ENCODE measurements at places on chromosomes 12 and 14.
A peak's percentile ranks its signal among the peaks of the same experiment; 100 is the strongest.

DNA sequence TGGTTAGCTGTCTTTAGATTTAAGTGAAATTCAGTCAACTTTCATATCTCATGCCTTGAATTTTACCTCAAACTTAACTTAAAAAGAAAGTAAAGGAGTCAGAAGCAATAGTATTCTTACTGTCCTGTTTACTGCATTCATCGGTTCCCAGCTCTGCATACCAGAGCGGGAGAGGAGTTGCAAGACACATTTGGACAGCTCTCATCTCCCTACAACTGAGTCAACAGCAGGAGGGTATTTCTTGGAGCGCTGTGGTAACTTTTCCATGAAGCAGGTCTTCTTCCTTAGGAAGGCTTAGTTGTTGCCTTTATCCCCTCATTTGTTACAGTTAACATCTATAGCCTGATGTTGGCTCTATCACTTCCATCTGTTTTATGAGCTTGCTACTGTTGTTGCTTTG lies 65.1 kb downstream of the TRMT5 start:
- DNase-seq: no peak

- DNase-seq: no peak
Observed at GRCh38 chr14:81382517-81383225, 17.5 kb downstream of the STON2 start.

- DNase-seq: peak; percentile 90
Observed at GRCh38 chr12:84911271-84912197, 1.1 kb downstream of the SLC6A15 start.

GRCh38 chr12:88266806-88267360 lies 124.8 kb downstream of the TMTC3 start:
- DNase-seq: no peak

GRCh38 chr12:87338681-87339080 lies 690.5 kb downstream of the C12orf50 start:
- DNase-seq: peak; percentile 2

- no peak for DNase-seq
Observed at GRCh38 chr12:100842156-100842555, 47.6 kb downstream of the ANO4 start.

DNA sequence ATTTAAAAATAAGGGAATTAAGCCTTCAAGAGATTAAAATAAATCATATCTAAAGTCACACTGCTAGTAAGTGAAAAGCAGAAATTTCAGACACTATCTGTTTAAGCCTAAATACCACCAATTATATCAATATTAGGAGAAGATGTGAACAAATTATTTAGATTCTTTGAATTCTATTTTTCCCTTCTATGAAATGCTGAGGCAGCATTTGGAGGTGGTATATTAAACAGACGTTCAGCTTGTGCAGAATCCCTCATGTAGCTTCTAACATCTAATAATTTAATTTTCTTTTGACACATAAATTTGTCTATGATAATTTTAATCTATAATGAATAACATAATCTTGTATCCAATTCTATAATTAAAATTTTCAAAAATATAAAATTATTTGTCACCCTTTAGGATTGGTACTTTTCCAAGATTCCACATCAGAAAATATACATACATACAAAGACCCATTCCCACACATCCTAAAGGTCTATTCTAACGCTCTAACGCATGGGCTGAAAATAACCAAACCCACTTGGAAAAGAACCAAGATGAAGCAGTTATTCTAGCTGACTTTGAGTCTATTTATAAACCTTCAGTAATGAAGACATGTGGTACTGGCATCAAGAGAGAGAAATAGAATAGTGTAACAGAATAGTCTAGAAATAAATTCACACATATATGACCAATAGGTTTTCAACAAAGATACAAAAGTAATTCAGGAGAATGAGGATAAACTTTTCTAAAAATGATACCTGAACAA lies 751.8 kb downstream of the GALC start:
- no peak for DNase-seq

DNA sequence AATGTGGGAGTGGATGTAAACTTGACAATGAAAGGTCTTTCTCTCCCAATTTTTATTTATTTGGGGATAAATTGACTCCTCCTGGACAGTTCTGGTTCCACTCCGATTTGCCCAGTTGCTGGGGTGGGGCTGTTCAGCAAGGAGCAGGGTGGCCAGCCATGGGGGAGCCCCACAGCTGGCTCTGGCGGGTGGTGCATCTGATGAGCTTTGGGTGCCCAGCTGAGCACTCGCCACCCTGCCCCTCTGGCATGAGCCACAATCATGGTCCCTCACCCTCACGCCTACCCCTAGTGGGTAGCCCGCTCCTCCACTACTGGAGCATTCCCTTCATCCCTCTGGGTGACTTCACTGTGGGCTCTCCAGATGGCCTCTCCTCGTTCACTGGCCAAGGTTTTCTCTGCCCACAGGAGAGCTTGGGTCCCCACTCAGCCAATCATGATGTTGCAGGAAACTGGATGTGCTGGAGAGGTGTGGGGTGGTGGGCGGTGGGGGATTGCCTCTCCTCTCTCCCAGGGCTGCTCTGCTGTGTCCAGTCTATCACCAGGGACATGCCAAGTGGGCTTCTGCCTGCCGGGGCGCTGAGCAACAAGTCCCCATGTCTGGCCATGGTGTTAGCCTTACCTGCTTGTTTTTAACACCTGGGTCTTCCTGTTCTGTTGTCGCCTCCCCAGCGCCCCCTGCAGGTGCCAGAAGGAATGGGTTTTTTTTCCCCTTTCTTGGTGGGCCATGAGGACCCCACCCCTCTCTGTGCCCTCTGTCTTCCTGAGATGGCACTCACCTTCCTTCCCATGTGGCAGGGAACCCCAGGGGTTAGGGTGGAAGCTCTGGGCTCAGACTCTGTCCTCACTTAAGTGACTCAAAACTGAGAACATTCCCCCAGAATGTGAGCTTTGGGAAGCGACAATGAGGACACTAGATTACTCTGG lies 3.4 kb downstream of the CYP46A1 start:
- no peak for DNase-seq

GRCh38 chr12:102960766-102961465 lies 3.4 kb downstream of the ASCL1 start:
- DNase-seq: peak; percentile 87

GRCh38 chr12:20320552-20320951 lies 47.8 kb upstream of the PDE3A start:
- no peak for DNase-seq

DNA sequence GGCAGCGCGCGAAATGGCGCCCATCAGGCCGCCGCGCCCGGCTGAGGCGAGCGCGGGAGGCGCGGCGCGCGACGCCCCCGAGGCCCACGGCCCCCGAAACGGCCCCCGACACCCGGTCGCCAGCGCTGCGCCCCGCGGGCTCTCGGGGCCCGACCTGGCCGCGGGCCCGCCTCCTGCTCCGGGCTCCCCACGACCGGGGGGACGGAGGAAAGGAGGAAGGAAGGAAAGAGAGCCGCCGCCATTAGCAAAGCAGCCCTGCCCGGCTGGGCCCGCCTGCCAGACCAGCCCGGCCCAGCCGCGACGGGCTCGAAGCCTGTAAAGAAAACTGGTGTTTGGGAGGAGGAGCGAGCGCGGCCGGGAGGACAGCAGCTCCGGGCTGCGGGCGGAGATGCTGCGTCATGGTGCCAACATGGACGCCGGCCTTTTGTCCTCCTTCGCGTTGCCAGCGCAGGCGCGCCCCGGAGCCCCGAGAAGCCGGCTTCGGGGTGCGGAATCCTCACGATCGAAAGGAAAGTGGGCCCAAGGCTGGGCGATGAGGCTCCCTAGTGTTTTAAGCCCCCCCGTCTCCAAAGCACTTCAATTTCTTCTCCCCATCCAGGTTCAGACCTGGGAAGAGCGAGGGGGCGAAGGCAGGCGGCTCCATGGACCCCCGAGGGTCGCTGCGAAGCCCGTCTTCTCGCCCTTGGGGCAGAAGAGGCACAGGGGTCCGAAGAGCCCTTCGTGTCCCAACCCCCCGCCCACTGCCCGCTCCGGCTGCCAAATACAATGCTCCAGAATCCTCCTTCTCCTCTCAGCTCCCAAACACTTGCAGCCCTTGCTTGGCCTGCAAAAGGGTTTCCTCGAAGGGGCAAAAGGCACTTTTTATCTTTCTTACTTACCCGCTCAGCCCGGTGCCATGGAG lies 2.9 kb upstream of the SETD1B start:
- DNase-seq: no peak

Measured in SK-N-DZ (cell line).